ENCODE measurements at places on chromosomes 7 and 10.

GRCh38 chr7:35784332-35784731 is 16.5 kb upstream of the SEPTIN7 start:
- DNase-seq = no peak

DNA sequence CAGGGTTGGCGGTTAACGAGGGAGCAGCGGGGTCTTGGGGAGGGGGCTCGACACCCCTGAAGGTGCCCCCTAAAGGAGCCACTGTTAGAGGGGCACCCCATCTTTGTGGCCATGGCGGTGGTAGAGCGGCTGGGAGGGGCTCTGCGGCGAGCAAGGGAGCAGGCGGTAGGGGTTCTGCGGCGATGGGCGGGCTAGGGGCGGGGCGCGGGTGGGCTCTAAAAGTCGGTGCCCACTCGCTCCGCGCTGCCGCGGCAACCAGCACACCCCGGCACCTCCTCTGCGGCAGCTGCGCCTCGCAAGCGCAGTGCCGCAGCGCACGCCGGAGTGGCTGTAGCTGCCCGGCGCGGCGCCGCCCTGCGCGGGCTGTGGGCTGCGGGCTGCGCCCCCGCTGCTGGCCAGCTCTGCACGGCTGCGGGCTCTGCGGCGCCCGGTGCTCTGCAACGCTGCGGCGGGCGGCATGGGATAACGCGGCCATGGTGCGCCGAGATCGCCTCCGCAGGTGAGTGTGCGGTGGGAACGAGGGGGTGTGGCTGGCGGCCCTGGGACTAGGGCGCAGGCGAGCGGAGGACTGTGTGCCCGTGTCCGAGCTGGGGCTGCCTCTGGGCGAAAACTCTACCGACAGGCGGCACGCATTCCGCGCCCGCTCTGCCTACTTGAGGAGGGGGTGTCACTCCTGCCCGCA is at the start of gene MEST:
TSS of gene MEST (plus strand) at position 245 of the 682 bp plus-strand sequence. CDS start at position 474, 229 bp downstream.
- DNase-seq = no peak

DNA sequence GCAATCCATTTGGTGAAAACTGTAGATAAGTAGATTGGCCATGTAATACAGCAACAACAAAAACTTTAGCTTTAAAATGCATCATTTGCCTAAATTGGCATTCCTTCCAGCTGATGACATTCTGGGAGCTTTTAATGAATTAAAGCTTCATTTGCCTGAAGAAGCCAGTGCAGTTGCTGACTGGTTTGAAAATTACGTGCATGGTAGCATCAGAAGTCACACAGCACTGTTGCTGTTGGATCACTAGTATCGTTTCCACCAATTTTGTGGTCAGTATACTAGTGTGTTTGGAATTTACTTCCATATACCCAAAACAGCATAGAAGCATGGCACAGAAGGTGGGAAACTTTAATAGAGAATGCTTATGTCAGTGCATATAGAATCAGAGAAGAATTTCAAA is 194.9 kb downstream of the ETV1 start:
- no peak for DNase-seq

- DNase-seq = no peak
These were observed 176.1 kb upstream of the PHYHIPL start for GRCh38 chr10:59000162-59000825.

- DNase-seq = no peak
These were observed 520 bp downstream of the CPA5 start for GRCh38 chr7:130345136-130345535.

- DNase-seq = no peak
These were observed 43.0 kb downstream of the SRPK2 start for GRCh38 chr7:105345725-105346124.

- DNase-seq = no peak
These were observed 6.2 kb upstream of the MBL2 start for GRCh38 chr10:52778511-52779392.

GRCh38 chr7:94062372-94062771 is 58.2 kb upstream of the BET1 start:
- no peak for DNase-seq

- DNase-seq = no peak
These were observed 103.5 kb upstream of the FAM3C start for GRCh38 chr7:121499624-121500023.

- no peak for DNase-seq
These were observed 67.6 kb downstream of the INSIG1 start for GRCh38 chr7:155365146-155365874.

- no peak for DNase-seq
These were observed 49.7 kb downstream of the CDK1 start for GRCh38 chr10:60827791-60828488.

DNA sequence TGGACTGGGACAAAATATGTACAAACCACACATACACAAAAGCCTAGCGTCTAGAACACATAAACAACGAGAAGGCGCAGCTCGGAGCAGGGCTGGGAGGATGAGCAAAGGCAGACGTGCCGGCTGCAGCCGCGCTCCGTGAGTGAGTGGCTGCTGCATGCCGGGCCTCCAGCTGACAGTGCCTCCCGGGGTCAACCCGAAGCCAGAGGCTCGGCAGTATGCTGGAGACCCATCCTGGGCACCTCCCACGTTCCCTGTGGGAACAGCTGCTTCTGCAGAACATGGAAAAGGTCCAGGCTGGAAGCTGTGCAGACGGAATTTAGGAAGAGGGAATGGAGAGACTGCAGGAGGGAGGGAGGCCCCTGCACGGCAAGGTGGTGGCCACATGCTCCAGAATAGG is 3.6 kb upstream of the GPR146 start:
- DNase-seq = no peak

DNA sequence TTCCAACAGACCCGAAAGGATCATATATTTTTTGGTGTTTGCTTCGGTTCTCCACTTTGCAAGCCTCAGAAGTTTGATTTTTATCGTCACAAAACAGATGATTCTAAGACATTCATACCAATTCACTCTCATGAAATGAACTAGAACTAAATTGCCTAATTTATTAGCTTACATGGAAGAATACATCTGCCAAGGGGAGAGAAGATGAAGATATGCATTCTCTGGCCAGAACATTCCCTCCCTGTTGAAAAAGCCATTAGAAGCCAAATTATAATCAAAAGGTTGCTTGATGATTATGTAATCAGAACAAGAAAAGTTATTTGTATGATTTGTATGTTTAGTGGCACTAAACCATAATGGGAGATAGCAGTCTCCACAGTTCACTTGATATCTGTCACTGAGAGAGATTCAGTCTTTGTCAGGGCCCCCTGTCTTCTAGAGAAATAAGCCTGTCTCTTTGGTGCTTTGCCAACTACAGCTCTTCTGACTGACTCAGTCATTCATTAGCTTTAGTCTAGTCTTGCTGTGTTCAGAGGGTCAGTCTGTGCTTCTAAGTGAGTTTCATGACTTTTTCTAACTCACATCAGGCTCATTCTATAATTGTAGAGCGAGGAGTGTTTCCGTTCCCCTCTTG is 95.3 kb upstream of the GNAI1 start:
- no peak for DNase-seq

GRCh38 chr10:66783316-66783715 is 142.5 kb upstream of the LRRTM3 start:
- no peak for DNase-seq

GRCh38 chr10:6689036-6689435 is 109.0 kb upstream of the PRKCQ start:
- no peak for DNase-seq

DNA sequence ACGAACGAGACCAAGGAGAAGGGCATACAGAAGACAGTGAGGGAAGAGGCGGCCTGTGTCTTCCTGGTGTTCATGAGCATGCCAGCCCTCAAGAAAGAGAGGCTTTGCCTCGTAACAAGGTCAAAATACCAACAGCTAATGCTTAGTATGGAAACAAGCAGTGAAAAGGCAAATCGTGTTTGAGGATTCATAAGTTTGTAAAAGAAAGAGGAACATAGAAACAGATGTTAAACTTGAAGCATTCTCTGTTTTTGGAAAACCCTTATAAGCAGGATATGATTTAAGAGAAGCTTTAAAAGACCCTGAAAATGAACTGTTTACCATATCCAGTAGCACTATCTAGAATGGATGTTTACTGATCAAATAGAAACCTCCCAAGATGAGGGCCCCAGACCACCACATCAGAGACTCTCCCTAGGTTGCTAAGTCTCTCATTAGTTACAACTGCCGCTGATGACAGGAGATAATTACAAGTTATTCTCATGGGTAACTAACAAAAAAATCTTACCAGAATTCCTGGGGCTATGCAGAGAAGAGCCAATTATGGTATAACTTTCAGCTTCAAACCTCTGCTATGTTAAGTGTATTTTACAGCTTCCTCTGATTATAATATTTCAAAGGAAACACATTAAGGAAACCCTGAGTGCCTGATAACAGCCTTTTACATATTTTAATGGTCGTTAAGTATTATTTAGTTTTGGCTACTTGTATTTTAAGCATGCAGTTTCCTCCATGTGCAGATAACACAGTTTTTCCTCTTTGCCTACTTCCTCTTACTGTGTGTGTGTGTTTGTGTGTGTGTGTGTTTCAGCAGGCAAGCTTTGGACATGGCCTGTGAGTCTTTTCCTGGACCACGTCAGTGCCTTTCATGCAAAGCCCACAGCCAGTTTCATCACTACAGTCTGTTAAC is 17.9 kb downstream of the JCAD start:
- DNase-seq = no peak

GRCh38 chr10:104472505-104472904 is 118.9 kb downstream of the CFAP58 start:
- no peak for DNase-seq

GRCh38 chr7:71504697-71505441 is 372.9 kb downstream of the GALNT17 start:
- DNase-seq = no peak

DNA sequence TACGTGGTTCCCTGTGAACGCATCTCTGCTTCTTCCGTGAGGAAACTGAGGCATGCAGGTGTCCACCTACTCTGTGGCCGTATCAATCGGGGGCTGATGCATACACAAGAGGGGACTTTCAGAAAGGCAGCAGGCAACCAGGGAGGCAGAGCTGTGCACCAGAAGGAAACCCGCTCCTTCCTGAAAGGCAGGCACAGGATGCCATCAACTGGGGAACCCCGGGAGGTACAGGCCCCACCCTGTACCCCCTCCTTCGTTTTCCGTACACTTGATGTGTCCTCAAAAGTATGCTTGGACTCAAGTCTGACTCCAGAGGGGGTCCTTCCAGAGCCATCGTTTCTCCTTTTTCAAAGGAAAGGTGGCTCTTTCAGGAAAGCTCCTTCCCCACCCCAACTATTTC is 59.5 kb downstream of the ASB13 start:
- no peak for DNase-seq

- no peak for DNase-seq
These were observed 2.7 kb upstream of the TMEM254 start for GRCh38 chr10:80075781-80076180.

GRCh38 chr7:5417106-5418071 is 6.2 kb downstream of the TNRC18 start:
- no peak for DNase-seq

DNA sequence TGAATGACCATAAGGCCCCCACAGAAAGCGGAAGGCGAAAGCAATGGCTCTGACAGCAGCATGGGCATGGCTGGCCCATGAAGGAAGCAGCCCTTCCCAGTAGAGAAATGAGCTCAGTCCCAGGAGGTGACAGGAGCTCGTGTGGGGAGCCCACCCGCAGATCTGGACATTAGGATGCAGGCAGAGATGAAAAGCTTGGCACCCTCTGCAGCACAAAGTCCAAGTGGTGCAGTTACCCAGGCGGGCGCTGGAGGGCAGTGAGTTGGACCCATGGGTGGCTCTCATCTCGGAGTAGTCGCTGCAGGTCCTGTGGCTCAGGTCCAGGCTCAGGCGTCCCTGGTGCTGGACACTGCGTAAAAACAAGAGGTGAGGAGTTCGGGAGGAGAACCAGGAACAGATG is 109.0 kb downstream of the DLG5 start:
- no peak for DNase-seq

DNA sequence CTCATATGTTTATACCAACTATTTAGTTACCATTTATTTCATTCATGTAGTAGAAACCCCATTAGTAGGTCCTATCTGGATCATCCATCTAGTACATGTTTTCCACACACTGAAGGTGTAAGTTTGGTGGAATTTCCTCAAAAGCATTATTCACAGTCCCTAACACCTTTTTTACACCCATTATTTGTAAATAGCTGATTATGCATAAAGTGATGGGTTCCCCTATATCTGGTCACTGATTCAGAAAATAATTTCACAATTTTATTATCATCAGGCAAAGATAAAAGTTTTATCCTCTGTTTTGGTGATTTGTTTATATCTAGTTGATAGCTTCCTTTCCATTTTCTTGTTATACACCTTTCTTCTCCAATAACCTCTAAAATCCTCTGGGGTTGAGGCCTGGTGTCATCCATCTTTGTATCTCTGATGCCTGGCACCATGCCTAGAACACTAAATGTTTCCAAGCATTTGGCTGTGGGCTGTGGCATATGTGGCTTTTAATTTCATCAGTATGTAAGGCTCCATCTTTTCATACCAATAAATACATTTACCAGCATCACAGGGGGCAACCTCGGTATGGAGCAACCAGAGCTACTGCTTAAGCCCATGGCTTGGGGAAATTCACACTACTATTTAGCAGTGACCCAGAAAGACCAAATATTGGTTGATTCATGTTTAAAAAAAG is 1089.5 kb upstream of the LRRN3 start:
- DNase-seq = no peak

DNA sequence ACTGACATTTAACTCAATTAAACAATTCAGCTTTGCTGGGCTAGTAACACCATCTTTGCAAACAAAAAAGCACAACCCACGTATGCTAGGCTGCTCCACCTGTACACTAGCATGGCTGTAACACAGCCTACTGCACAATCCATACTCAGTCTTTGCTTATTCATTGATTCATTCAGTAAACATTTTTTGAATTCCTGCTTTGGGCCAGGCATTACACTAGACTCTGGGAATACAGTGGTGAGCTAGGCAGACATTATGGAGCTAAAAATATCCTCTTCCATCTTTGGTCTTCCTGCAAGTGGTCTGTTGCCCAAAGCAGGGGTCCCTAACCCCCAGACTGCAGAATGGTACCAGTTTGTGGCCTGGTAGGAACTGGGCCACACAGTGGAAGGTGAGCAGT is 9.9 kb downstream of the CNNM1 start:
- no peak for DNase-seq

- DNase-seq = no peak
These were observed 93.2 kb upstream of the KIF5B start for GRCh38 chr10:32149252-32149955.

- no peak for DNase-seq
These were observed 15.9 kb downstream of the PRKG1 start for GRCh38 chr10:51090190-51090589.
